ENCODE measurements at places on chromosomes 12 and 14.

DNA sequence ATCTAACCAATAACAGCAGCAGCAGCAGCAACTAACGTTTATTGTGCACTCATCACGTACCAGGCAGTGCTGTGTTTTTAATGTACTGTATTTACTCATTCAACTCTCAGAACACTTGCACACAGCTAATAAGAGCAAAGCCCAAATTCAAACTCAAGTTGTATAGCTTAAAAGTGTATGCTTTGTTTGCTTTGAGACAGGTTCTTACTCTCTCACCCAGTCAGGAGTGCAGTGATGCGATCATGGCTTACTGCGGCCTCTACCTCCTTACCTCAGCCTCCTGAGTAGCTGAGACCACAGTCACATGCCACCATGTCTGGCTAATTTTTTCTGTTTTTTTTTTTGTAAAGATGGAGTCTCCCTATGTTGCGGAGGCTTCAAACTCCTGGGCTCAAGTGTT lies 105.4 kb downstream of the PAPLN start:
- no peak for DNase-seq

- no peak for DNase-seq
Observed at GRCh38 chr14:95340201-95340697, 20.5 kb upstream of the CLMN start.

DNA sequence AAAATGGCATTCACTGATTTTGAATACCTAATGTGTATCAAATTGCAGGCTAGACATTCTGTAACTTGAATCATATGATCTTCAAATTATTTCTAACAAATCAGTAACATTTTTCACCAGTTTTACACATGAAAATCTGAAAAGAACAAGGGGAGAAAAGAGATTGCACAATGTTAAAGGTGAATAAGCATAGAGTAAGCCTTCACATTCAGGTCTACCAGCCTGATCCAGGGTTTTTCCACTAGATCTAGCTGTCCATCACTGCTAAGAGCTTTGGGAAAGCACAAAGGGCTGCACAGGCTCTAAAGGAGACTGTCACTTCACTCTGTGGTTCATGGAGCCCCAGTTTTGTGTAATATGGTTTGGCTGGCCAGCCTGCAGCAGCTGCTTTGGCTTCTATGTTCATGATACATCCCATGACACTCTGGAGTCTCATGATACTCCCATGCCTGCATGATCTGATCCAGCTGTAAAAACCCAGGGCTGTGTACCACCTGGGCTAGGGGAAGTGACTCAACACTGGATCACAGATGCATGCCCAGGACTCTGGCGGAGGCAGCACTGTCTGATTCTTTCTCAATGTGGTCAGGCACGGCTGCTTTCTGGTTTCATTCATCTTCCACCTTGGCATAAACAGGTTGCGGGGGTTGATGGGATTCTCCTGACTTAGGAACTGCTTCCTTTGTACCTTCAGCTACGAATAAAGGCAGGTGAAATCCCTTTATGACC lies 859.7 kb downstream of the GALC start:
- DNase-seq = no peak

- DNase-seq = no peak
Observed at GRCh38 chr14:24986206-24986893, 63.6 kb downstream of the STXBP6 start.

- DNase-seq = no peak
Observed at GRCh38 chr12:70467918-70468733, 102.0 kb downstream of the KCNMB4 start.

DNA sequence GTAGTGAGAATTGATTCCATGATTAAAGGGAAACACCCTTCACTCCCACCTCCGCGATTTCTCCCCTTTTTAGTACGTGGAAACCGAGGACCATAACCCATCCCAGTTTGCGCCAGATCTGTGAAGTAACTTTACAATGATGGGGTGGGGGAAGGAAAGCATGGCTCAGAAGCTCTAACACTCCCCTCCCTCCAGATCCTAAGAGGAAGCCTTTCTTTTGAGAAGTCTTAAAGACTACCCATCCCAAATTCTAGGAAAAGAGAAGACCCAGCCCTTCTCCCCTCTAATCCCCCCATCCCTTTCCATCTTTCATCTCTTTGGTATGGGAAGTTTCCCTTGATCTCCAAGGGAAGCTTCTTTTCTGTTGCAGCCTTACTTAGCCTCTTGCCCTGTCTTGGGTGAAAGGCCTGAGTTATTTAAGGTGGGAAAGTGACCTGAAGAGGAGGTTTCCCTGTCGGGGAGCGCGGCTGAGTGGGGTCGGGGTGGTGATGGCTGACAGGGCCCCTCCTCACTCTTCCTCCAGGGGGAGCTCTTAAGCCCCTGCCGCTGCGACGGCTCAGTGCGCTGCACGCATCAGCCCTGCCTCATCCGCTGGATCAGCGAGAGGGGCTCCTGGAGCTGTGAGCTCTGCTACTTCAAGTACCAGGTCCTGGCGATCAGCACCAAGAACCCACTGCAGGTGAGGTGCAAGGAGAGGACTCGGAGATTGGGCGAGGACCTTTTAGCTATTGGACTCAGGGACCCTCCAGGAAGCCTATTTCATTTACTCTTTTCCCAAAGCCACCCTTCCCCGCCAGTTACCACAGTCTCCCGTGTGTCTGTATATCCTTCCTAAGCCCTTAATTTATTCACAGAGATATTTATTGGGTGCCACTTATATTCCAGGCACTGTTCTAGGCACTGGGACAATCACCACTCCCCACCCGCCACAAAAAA lies 1.8 kb downstream of the MARCHF9 start:
- peak; percentile 89 for DNase-seq

DNA sequence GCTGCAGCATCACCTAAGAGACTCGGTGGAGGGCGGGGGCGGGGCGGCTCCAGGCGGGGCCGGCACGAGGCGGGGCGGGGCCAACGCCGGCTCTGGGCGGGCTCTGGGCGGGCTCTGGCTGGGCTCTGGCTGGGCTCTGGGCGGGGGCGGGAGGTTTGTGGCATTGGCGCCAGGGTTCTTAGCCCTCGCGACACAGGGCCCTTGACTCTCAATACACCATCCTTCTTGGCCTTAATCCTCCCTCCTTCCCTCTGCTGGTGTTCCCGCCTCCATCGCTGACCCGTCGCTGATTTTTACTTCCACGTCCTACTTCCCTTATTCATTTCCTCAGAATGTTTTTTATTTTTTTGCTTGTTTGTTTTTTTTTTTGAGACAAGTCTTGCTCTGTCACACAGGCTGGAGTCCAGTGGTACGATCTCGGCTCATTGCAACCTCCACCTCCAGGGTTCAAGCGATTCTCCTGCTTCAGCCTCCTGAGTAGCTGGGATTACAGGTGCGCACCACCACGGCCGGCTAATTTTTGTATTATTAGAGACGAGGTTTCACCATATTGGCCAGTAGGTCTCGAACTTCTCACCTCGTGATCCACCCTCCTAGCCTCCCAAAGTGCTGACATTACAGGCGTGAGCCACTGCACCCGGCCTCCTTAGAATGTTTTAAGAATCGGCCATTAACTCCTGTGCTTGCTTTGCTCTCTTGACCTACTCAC lies at the start of gene BLTP3B:
Gene BLTP3B, minus strand, starts transcription at position 24 of the 709 bp plus-strand sequence. CDS start 239 bp downstream, outside the sequence.
- peak; percentile 97 for DNase-seq

GRCh38 chr12:75825686-75826085 lies 205.9 kb downstream of the PHLDA1 start:
- DNase-seq = no peak

DNA sequence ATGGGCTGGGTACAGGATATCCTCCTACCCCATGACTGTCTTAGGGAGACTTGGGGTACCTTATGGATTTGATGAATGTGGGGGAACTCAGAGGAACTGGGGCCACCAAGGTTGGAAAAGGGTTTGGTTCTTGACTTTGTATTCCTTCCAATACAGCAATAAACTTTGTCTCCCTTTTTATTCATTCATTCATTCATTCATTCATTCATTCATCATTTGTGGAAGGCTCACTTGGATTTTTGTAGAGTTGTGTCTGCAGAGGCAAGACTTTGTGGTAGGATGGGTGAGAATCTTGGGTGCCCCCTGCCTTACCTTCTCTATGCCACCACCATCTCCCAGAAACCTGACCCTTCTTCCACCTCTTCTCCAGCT lies 21.1 kb downstream of the SOAT2 start:
- DNase-seq = no peak

DNA sequence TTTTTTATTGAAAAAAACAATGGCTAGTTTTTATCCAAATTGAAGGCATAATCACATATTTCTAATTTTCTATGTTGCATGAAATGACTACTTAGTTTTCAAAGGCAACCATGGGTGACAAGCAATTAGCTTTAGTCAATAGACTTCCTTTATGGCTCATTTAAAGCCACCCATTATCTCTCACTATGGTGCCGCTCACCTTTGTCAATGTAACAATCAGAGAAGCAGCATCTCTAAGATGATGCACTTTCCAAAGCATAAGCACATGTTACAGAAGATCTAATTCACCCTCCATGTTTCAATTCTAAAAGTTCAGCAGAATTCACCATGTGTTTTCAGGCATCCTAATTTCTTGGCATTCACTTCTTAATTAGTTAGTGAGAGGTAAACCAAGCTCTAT lies 166.6 kb upstream of the RPL10L start:
- peak; percentile 30 for DNase-seq

DNA sequence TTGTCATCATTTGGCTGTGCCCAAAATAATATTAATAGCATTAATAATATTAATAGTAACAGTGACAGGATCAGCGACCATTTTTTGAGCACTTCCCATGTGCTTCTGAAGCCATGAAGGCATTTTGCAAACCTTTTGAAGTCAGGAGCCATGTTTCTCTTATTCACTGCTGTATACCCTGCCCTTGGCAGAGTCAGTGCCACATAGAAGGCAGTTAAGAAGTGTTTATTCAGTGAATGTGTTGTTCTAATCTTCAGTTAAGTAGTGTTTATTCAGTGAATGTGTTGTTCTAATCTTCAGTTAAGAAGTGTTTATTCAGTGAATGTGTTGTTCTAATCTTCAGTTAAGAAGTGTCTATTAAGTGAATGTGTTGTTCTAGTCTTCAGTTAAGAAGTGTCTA lies 319.7 kb upstream of the NAV3 start:
- no peak for DNase-seq

- peak; percentile 64 for DNase-seq
Observed at GRCh38 chr12:116878567-116879508, 2.4 kb downstream of the HRK start.

- DNase-seq = no peak
Observed at GRCh38 chr12:12718853-12719252, 1.7 kb downstream of the CDKN1B start.

GRCh38 chr12:96889273-96889933 lies 17.7 kb upstream of the NEDD1 start:
- no peak for DNase-seq
